ENCODE measurements at places on chromosomes 12 and 14. TPM values are rescaled to one million over a fixed set of nuclear protein-coding genes. Genes with fewer than 3 reads are reported as not detected.
A peak's percentile ranks its signal among the peaks of the same experiment; 100 is the strongest.

Gene FAM216A
- polyA plus RNA-seq = 12.8 TPM

Gene ASCL1
- polyA plus RNA-seq = not detected

Gene KRT6A
- 0.05 TPM for polyA plus RNA-seq

Gene ACAD10
- 19.0 TPM for polyA plus RNA-seq

Gene CARMIL3
- polyA plus RNA-seq = 0.24 TPM

Gene CACNA1C
- polyA plus RNA-seq = 3.2 TPM

Gene LRFN5
- polyA plus RNA-seq = 6.9 TPM

Gene PIANP
- 6.7 TPM for polyA plus RNA-seq

Gene TSHR
- 0.20 TPM for polyA plus RNA-seq

GRCh38 chr12:14885718-14886221, at the start of gene MGP:
TSS of gene MGP (minus strand) at chr12:14885854. CDS start at chr12:14885791, 63 bp downstream.
- H3K4me3 ChIP-seq = peak within 1 kb of the TSS; percentile 37
- H3K27ac ChIP-seq = peak within 1 kb of the TSS; percentile 91
- no peaks in the 10 kb centered on the region for H3K27me3 ChIP-seq
- DNase-seq = peak; percentile 95
- no peaks in the 10 kb centered on the region for H3K36me3 ChIP-seq

DNA sequence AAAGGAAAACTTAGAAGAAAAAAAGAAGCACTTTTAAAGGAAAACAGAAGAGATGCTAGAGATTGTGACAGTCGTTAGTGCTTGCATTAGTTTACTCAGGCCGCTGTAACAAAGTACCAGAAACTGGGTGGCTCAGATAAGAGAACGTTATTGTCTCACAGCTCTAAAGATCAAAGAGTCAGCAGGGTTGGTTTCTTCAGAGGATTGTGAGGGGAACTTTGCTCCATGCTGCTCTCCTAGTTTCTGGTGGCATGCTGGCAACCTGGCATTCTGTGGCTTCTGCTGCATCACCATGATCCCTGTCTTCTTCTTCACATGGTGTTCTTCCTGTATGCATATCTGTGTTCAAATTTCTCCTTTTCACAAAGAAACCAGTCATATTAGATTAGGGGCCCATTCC, 119.4 kb upstream of the PLEKHA5 start:
- no peak for DNase-seq
- no peaks in the 10 kb centered on the region for H3K27me3 ChIP-seq
- H3K36me3 ChIP-seq = no peaks in the 10 kb centered on the region
- no peak overlapping the region for H3K27ac ChIP-seq
- no peaks in the 10 kb centered on the region for H3K4me1 ChIP-seq

- H3K27ac ChIP-seq = no peak overlapping the region
- no peak overlapping the region for H3K4me3 ChIP-seq
- peaks cover 11% of the 10 kb centered on the region for H3K36me3 ChIP-seq
- no peak for DNase-seq
Measured at GRCh38 chr12:94973221-94973620, 30.3 kb downstream of the NDUFA12 start.

- no peak overlapping the region for H3K27ac ChIP-seq
- H3K4me1 ChIP-seq = no peaks in the 10 kb centered on the region
Measured at GRCh38 chr12:89960607-89961394, 252.2 kb upstream of the ATP2B1 start.

DNA sequence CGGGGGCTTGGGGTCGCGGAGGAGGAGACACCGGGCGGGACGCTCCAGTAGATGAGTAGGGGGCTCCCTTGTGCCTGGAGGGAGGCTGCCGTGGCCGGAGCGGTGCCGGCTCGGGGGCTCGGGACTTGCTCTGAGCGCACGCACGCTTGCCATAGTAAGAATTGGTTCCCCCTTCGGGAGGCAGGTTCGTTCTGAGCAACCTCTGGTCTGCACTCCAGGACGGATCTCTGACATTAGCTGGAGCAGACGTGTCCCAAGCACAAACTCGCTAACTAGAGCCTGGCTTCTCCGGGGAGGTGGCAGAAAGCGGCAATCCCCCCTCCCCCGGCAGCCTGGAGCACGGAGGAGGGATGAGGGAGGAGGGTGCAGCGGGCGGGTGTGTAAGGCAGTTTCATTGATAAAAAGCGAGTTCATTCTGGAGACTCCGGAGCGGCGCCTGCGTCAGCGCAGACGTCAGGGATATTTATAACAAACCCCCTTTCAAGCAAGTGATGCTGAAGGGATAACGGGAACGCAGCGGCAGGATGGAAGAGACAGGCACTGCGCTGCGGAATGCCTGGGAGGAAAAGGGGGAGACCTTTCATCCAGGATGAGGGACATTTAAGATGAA, 630 bp downstream of the FOS start:
- peaks cover 41% of the 10 kb centered on the region for H3K4me1 ChIP-seq
- peaks cover 21% of the 10 kb centered on the region for H3K36me3 ChIP-seq
- H3K27ac ChIP-seq = peak overlapping the region; percentile 84
- peaks cover 9% of the 10 kb centered on the region for H3K27me3 ChIP-seq

DNA sequence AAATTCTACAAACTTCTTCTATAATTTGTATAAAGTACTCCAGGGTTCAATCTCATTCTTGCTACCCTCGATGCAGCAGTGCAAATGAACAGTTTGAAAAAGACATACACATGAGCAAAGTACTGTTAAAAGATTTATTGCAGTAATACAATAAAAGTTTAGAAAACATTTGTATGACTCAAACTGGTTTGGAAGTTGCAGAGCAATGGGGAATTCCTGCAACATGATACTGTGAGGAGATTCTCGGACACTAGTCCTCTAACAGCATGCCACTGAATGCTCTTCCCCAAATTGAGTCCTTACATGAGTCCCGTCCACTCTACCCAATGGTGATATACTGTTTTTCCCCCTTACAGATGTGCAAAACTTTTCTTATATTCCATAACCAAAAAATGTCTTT, 45.4 kb downstream of the ATG14 start:
- no peaks in the 10 kb centered on the region for H3K4me1 ChIP-seq
- no peak overlapping the region for H3K4me3 ChIP-seq
- no peak overlapping the region for H3K27ac ChIP-seq
- H3K27me3 ChIP-seq = no peaks in the 10 kb centered on the region
- peaks cover 28% of the 10 kb centered on the region for H3K36me3 ChIP-seq

DNA sequence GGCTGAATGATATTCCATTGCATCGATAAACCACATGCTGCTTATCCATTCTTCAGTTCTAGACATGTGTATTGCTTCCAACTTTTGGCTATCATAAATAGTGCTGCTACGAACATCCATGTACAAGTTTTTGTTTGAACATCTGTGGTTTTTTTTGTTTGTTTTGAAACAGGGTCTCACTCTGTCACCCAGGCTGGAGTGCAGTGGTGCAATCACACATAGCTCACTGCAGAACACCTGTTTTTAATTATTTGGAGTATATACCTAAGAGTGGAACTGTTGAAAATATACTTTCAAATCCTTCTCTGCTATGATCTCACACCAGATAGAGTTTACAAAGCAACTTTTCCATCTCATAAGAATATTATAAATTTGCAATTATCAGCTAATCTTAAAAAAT, 124.2 kb downstream of the TTC7B start:
- no peak overlapping the region for H3K4me3 ChIP-seq
- H3K27me3 ChIP-seq = no peaks in the 10 kb centered on the region
- H3K36me3 ChIP-seq = no peaks in the 10 kb centered on the region
- peaks cover 17% of the 10 kb centered on the region for H3K4me1 ChIP-seq
- no peak for DNase-seq

- no peaks in the 10 kb centered on the region for H3K27me3 ChIP-seq
- DNase-seq = no peak
- H3K27ac ChIP-seq = no peak overlapping the region
- no peaks in the 10 kb centered on the region for H3K36me3 ChIP-seq
Measured at GRCh38 chr14:71271166-71271945, 364.1 kb downstream of the PCNX1 start.

- H3K27ac ChIP-seq = peak within 1 kb of the TSS; percentile 86
- H3K27me3 ChIP-seq = no peaks in the 10 kb centered on the region
- no peaks in the 10 kb centered on the region for H3K36me3 ChIP-seq
- peaks cover 4% of the 10 kb centered on the region for H3K4me1 ChIP-seq
Measured at GRCh38 chr12:64222009-64222765, at the start of gene KICS2. TSS of gene KICS2 (minus strand) at chr12:64222296. CDS start at chr12:64222237, 59 bp downstream.

- H3K27ac ChIP-seq = no peak overlapping the region
- no peak for DNase-seq
- no peak overlapping the region for H3K4me3 ChIP-seq
- H3K36me3 ChIP-seq = no peaks in the 10 kb centered on the region
Measured at GRCh38 chr12:115078990-115079389, 395.0 kb upstream of the TBX3 start.

- H3K4me1 ChIP-seq = no peaks in the 10 kb centered on the region
- no peaks in the 10 kb centered on the region for H3K27me3 ChIP-seq
- no peak for DNase-seq
- no peak overlapping the region for H3K27ac ChIP-seq
- no peak overlapping the region for H3K4me3 ChIP-seq
Measured at GRCh38 chr12:73863546-73863945, 674.1 kb upstream of the ATXN7L3B start.

GRCh38 chr14:100872259-100873095, 31.0 kb downstream of the RTL1 start:
- peaks cover 59% of the 10 kb centered on the region for H3K36me3 ChIP-seq
- DNase-seq = peak; percentile 59
- no peaks in the 10 kb centered on the region for H3K27me3 ChIP-seq
- H3K27ac ChIP-seq = peak overlapping the region; percentile 77

DNA sequence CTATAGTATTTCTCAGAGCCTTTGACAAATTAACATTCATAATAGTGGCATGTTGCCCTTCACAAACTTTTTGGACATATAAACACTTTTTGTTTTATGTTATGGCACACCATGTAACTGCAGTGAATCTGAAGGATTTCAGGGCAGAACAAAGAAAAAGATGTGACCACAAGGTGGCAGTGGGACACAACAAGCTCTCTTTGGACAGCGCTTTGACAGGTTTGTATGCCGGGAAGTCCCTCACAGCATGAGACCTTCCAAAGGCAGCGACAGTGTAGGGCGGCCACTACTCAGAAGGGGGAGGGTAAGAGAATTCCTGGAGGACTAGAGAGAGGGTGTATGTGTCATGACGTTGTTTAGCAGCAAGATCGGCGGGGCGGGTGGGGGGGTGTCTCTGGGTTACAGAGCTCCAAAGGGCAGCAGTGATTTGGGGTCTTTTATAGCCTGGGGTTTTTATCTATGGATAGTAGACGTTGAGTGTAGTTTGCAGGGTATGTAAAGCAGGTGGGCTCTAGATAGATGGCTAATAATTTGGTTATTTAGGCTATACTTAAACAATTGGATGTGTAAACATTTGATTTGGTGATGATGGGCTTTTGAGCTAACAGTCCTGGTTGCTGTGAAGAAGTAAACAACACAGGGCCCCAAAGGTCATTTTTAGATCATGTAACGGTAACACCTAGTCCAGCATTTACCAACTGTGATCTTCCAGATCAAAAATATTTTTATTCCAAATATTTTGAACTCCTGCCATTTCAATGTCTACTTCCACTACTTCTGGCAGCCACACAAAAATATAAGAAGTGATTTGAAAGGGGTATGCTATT, 22.9 kb downstream of the ETFBKMT start:
- no peaks in the 10 kb centered on the region for H3K27me3 ChIP-seq
- H3K4me3 ChIP-seq = no peak overlapping the region
- peak; percentile 61 for DNase-seq
- no peaks in the 10 kb centered on the region for H3K4me1 ChIP-seq

DNA sequence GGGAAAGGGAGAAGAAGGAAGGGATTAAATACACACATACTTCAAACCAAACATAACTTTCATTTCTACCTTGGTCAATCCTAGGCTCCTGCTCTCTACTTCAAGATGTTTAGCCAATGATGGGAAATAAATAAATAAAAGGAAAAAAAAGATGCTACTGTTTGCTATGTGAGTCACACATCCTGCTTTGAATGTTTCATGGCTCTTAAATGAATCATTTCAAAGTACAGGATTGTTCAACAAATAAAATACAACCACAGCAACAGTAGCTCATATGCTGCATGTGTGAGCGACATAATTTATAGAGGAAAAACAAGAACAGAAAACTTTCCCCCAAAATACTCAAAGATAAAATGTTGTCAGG, 54.3 kb upstream of the NPFF start:
- no peaks in the 10 kb centered on the region for H3K27me3 ChIP-seq
- peaks cover 3% of the 10 kb centered on the region for H3K4me1 ChIP-seq
- H3K4me3 ChIP-seq = no peak overlapping the region
- H3K27ac ChIP-seq = no peak overlapping the region
- no peak for DNase-seq
- peaks cover 2% of the 10 kb centered on the region for H3K36me3 ChIP-seq

DNA sequence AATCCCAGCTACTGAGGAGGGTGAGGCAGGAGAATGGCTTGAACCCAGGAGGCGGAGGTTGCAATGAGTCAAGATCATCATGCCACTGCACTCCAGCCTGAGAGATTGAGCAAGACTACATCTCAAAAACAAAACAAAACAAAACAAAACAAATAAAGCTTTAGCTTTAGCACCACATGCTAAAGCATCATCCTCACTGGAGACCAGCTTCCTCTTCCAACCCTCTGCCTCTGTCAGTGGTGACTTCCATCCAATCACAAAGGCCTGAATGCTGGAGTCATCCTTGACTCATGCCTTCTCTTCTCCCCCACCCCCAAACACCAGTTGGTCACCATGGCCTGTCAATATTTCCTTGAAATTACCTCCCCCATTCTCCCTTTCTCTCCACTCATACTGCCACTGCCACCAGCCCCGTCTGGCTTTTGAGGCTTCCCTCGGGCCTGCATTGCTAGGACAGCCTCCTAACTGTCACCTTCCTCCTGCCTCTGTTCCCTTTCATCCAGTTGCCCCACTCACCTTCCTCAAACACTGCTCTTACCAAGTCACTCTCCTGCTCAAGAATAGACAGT, 1.4 kb downstream of the ZNF385A start:
- peak overlapping the region; percentile 3 for H3K27ac ChIP-seq
- H3K4me1 ChIP-seq = peaks cover 49% of the 10 kb centered on the region
- no peaks in the 10 kb centered on the region for H3K27me3 ChIP-seq

DNA sequence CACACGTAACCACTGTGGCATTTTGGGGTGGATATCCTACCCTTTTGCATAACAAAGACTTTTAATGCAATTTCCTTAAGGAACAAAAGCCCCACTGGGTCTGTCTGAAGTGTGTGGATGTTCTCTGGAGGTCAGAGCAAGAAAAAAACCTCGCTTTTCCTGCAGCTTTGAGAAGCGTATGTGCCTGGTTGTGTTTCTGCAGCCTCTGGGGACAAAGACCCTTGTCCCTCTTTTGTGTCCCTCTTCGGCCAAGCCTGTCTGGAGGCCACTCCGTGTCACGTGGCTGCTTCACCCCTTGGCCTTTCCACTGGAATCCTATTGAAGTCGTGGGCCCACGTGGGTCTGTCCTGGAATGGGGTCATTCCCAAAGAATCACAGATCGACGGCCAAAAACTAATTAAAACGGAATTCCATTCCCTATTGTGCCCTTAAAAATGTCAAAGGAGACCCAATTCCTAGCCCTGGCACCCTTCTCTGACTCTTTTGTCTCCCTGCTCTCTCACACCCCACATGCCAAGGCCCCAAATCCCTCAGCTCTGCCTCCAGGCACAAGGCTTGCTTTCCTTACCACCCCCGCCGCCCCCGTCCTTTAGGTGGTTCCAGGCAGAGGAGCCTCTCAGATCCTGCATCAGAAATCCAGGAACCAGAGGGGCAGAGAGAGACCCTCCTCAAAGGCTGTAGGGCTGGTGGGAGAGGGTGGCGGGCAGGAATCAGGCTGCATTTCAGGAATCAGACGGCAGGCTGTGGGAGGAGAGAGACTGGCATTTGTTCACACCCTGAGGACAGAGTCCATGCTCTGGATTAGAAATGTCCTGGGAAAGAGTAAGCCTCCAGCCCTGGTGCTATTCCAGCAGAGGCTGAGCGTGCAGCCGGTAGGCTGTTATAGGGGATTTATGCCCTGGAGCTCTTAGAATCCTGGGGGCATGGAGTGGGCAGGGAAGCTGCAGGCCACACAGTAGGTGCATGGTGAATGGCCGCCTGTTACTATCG, 12.6 kb upstream of the CYP46A1 start:
- no peak for DNase-seq
- peaks cover 23% of the 10 kb centered on the region for H3K27me3 ChIP-seq
- no peak overlapping the region for H3K4me3 ChIP-seq
